ENCODE measurements at places on chromosomes 11 and 22.

GRCh38 chr11:119368121-119369034 lies 13.1 kb downstream of the USP2 start:
- no peak for DNase-seq

DNA sequence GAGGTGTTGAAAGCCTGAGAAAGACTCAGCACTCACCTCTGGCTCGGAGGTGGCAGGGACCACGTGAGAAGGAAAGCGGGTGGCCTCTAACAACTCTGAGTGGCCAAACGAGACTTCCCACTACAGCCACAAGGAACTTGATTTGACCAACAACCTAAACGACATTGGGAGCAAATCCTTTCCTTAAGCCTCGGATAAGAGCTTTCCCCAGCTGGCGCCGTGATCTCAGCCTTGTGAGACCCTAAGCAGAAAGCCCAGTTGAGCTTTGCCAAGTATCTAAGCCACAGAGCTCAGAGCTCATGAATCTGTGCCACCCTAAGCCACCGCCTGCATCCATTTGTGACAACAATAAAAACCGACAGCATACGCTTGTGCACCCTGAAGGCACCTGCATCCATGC lies 636.0 kb downstream of the TBC1D22A start:
- DNase-seq: no peak

GRCh38 chr22:43470941-43471585 lies 59.2 kb downstream of the MPPED1 start:
- DNase-seq: no peak

DNA sequence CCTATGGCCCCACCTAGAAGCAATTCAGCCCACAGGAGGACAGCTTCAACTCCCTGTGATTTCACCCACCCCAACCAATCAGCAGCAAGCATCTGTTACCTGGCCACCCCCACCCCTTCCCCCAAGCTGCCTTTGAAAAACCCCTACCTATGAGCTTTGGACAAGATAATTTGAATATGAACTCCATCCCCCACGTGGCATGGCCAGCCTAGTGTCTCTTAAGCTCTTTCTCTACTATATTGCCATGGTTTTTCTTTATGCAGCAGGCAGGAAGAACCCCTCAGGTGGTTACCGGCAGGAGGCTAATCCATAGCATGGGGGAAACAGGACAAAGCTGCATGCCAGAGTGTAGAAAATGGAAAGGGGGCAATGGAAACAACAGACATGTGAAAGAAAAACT lies 29.0 kb downstream of the CTSC start:
- DNase-seq: no peak

DNA sequence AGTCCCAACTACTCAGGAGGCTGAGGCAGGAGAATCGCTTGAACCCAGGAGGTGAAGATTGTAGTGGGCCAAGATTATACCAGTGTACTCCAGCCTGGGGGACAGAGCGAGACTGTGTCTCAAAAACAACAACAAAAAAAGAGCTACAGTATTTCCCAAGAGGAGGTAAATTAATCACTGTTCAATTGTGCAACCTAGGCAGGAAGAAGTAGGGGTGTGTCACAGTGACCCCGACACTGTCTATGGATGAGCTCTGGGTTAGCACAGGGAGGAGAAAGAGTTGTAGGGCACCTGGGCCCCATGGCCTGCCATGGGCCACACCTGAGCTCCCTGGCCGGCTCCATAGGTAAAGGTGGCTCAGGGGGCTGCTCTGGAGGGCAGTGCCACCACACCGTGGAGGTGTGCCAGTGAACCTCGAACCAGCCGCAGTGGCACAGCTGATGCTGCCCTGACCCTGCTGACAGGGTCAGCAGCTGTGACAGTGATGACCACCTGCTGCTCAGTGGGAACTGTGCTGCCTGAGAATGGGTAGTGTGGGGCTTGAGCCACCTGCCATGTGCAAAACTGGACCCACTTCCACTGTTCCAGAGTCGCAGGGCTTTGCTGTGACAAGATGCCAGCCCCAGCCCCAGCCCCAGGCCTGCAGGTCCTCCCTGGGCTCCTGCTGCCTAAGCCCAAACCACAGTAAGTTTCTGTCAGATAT lies 84.0 kb upstream of the PITPNB start:
- no peak for DNase-seq

DNA sequence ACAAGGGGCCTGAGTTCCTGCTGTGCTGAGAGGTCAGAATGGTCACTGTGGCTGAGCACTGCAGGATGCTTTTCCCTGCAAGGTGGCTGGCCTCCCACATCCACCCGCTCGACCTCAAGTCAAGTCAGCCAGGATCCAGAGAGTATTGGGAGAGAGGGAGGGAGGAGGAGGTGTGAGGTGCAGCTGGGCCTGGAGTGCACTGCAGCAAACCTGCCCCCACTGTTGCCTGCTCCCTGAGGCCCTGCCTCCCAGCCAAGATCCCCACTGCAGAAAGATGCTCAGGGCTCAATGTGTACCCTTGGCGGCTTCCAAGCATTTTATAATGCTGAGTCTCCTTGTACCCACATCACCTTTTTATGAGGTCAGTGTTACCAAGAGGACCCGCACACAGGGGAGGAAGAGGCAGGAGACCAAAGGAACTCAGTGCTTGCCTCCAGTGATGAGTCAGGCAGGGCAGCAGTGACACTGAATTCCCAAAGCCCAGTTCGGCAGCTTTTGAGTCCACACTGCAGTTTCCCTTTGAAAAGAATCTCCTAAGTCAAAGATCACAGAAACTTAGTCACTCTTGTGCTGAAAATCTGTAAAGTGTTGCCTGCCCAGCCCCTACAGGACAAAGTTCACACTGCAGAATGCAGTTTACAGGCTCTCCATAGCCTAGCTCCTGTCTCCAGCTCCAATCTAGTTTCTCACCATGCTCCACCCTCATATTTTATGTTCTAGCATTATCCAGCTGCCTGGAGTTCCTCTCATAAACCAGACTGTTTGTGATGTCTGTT lies 3.1 kb downstream of the ENDOD1 start:
- DNase-seq: no peak

DNA sequence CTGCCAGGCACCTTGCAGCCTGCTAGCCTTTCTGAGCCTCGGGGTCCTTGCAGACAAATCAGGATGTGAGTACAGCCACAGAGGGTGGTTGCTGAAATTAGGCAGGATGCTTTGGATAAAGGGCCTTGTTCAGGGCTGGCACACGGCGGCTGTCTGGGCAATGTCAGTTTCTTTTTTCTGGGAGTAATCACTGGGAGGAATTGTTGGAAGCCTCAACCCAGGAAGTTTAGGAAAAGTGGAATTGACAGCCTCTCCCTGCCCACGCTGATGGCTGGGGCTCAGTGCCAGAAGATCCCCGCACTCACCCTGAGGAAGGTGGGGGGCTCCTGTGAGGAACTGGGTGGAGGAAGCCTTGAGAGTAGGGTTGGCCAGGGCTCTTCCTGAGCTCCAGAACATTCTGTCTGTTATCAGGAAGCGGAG lies 37.4 kb downstream of the CD82 start:
- DNase-seq: no peak

DNA sequence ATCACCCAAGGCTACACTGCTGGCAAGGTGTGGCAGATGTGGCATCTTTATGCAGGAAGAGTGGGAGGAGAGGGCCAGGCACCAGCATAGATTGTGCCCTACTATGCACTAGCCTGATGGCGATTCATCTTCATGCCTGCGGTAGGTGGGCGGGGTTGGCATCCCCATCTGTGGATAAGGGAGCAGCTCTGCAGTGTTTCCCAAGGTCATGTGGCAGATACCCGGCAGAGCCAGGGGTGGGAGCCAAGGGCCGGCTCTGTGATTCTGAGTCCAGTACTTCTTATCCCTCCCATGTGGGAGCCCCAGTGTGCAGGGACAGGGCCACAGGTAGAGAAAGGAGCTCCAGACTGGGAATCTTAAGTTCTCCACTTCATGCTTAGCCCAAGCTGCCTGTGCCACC lies 20.0 kb downstream of the CD82 start:
- DNase-seq: no peak

DNA sequence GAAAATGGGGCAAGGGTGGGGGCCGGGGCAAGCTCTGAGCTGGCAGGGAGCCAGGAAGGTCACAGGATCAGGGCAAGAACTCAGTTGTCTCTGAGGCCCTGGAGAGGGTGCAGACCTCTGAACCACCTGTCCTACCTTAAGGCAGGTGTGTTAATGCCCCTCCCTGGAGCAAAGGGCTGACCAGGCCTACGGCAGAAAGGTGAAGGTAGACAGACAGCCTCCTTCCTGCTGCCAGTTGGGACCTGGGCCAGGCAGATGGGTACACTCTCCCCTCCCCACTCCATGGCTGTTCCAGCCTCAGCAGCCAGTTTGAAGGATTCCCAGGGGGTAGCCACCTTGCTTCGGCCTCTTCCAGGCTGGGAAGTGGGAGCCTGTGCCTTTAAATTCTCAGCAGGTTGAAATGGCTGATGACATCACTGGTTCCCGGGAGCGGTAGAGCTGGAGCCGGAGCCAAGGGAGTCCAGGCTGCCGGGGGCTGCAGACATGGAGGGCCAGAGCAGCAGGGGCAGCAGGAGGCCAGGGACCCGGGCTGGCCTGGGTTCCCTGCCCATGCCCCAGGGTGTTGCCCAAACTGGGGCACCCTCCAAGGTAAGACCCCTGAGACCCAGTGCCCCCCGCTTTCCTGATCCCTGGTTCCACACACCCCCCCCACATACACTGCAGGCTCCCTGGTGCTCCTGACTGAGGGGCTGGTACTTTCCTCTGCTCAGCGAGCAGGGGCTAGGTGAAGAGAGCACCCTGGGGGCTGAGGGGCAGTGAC lies at the start of gene INPP5J:
Gene INPP5J, plus strand, starts transcription at position 435 of the 760 bp plus-strand sequence. Its CDS starts 49 bp downstream, at position 484.
- no peak for DNase-seq

DNA sequence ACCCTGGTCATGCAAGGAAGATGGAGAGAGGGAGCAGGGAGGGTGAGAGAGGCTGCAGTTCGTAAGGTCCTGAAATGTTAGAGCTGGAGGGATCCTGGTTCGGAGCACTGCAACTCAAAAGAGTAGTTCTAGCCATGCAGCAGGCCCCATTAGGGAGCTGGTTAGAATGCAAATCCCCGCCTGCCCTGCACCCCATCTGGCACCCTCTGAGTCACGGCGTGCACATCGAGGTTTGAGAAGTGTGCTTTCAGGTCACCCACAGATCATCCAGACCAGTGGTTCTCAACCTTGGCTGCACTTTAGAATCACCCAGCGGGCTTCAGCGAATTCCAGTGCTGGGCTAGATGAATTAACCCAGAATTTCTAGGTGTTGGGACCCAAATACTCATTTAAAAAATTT lies 48.2 kb downstream of the ST3GAL4 start:
- no peak for DNase-seq

DNA sequence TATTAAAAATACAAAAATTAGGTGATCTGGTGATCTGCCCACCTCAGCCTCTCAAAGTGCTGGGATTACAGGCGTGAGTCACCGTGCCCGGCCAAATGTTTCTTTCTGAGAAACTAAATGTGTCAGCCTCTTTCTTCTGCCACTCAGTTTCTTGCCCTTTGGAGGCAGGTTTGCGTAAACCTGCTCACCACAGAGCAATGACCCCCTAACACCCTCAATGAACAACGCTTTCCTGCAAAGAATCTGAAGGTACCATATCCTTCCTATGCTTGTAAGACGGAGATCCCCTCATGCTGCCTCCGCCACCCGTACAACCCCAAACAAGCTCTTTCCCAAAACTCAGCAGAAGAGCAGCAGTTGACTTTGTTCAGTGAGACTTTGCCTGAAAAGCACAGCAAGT lies 38.7 kb upstream of the TTLL12 start:
- DNase-seq: no peak

DNA sequence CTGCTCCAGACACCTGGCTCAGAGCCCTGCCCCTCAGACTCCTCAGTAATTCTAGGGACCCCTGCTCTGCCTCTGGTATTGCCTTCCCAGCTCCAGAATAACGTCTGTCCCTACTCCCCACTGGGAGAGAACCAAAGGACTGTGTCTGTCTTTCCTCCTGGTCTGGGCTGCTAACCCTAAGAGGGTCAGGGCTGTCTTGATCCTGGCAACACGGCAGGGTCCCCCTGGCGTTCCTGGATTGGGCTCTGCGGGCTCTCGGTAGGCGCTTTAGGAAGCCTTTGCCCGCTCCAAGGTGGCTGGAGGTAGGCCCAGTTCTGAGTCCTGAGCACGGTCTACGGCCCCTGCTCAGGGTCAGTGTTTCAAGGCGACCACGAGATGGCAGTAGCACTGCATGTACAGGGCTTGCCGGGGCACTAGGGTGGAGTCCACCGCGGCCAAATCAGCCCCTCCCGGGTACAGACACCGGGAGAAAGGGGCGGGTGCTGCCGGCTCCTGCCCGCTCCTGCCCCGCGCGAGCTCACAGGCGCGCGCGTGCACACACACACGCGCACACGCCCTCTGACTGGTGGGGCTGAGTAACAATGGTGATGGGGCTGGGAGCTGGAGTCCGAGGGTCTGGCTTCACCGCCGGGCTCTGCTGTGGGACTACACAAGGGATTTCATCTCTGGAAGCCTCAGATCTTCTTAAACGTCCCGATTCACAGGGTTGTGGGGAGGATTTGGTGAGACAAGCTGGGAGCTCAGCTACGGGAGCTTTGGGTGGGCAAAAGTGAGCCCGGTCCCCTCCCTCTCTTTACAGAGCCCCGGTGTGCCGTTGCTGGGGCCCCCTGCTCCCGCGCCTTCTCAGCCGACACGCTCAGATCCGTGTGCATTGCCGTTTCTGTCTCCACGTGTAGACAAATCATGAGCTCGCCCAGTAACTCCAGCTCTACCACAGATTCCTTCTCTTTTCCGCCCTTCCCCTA lies 30.1 kb upstream of the HMOX1 start:
- DNase-seq: peak; percentile 93

DNA sequence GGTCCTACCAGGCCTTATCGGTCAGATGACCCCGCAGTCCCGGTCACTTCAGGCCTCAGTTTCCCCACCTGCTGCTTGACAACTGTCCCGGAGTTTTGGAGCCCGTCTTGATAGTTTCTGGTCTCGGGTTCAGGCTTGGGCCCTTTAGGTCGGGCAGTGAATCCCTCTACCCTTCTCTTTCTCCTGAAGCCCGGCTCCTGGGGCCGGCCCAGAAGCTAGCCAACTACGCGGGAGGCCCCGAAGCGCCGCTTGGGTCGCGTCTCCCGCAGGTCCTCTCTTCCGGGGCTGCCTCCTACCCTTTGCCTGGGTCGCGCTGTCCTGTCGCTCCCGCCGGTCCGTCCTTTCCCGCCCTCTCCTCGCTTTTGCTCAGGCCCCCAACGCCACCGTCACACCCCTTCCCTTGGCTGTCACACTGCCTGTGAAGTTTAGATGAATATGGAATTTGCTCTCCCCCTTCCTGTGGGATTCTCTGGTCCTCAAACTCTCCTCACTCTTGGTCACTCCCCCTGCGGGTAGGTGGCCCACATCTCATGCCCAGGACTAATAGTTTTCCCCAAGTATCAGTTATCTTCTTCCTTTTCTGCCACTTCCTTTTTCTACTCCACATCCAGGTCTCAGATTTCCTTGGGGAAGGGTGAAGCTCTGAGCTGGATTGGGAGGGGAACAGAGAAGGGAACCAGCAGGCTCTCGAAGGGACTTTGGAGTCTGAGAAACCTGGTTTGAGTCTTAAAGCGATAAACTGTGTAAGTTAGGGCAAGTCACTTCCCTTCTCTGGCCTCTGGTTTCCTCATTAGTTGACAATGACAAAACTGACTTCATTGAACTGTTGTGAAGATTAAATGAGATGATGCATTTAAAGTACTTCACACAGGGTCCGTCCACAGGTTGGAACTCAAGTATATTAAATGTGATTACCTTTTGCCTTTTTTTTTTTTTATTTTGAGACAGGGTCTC lies 790 bp downstream of the RAB1B start:
- DNase-seq: no peak
